ENCODE measurements at places on chromosomes 3 and 15. TPM values are rescaled to one million over a fixed set of nuclear protein-coding genes. Genes with fewer than 3 reads are reported as not detected.

- H3K4me1 ChIP-seq, result no peaks in the 10 kb centered on the region
- no peaks in the 10 kb centered on the region for H3K27me3 ChIP-seq
- H3K36me3 ChIP-seq, result no peaks in the 10 kb centered on the region
- H3K4me3 ChIP-seq, result no peak overlapping the region
Measured at GRCh38 chr3:51500632-51501131, 867 bp upstream of the DCAF1 start.

ROBO1 gene
- 28.2 TPM for total RNA-seq

- no peak for DNase-seq
- peak overlapping the region; percentile 60 for H3K4me3 ChIP-seq
- no peaks in the 10 kb centered on the region for H3K27me3 ChIP-seq
- peak overlapping the region; percentile 79 for H3K27ac ChIP-seq
- no peaks in the 10 kb centered on the region for H3K4me1 ChIP-seq
- H3K36me3 ChIP-seq, result no peaks in the 10 kb centered on the region
Measured at GRCh38 chr3:197959500-197959890, 522 bp upstream of the LMLN start.

- H3K27ac ChIP-seq, result no peak overlapping the region
- no peaks in the 10 kb centered on the region for H3K4me1 ChIP-seq
- no peak for DNase-seq
- H3K27me3 ChIP-seq, result no peaks in the 10 kb centered on the region
- no peak overlapping the region for H3K4me3 ChIP-seq
- H3K36me3 ChIP-seq, result no peaks in the 10 kb centered on the region
Measured at GRCh38 chr3:148206446-148206845, 491.3 kb upstream of the AGTR1 start.

DNA sequence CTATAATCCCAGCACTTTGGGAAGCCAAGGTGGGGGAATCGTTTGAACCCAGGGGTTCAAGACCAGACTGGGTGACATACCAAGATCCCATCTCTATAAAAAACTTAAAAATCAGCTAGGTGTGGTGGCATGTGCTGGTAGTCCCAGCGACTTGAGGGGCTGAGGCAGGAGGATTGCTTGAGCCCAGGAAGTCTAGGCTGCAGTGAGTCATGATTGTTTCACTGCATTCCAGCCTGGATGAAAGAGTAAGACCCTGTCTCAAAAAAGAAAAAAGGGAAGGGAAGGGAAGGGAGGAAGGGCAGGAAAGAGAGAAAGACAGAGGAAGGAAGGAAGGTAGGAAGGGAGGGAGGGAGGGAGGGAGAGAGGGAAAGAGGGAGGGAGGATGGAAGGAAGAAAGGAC is 133.7 kb upstream of the LRRN1 start:
- H3K4me1 ChIP-seq, result no peaks in the 10 kb centered on the region
- no peaks in the 10 kb centered on the region for H3K36me3 ChIP-seq
- no peak for DNase-seq
- H3K27ac ChIP-seq, result no peak overlapping the region
- H3K4me3 ChIP-seq, result no peak overlapping the region

MRPS25 gene
- total RNA-seq, result 27.5 TPM

DNA sequence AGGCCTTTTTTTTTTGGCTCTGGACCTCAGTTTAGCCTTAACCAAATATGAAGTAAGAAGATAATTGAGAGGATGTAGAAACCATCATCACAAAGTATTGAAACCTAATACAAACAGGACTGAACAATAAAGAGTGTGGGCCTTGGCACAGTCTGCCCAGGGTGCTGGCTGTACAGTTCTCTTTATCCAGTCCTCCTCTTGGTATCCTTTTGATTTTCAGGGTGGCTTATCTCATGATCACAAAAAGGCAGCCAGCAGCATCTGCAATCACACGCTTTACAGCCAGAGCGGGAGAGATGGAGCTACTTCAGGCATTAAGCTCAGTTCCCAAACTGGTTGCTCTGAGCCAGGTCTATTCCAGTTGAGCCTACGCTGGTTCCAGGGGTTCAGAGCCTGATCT is 239.7 kb downstream of the RPLP1 start:
- DNase-seq, result no peak
- H3K4me1 ChIP-seq, result no peaks in the 10 kb centered on the region
- no peak overlapping the region for H3K27ac ChIP-seq
- no peaks in the 10 kb centered on the region for H3K27me3 ChIP-seq

DNA sequence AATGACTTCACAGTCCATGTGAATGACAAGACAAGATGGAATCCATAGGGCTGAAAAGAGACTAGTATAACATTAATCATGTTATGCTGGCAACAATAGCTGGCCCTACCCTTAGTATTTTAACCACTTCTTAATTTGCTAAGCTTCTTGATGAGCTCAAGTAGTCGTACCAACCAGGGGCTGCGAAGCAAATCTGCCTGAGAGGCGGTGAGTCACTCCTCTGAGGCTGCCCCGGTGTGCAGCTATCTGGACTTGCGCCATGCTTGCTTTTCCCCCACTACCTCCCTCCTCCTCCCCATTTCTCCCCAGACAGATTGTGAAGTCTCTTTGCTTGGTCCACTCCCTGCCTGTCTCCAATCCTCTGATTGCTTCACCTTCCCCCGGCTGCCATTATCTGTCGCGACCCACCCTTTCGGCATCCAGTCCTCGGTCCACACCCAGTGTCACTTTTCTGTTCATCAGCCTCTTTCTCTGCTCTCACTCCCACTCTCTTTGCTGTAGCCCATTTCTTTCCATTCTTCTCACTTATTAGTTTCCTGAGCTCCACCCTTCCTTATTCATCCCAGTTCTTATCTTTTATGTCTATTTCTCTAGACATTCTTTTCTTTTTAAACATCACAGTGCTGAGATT is 42.7 kb downstream of the DUT start:
- no peaks in the 10 kb centered on the region for H3K36me3 ChIP-seq
- H3K4me3 ChIP-seq, result no peak overlapping the region

RASL12 gene
- total RNA-seq, result 171 TPM

- no peaks in the 10 kb centered on the region for H3K4me1 ChIP-seq
- H3K4me3 ChIP-seq, result no peak overlapping the region
- H3K27ac ChIP-seq, result no peak overlapping the region
- no peak for DNase-seq
- H3K36me3 ChIP-seq, result no peaks in the 10 kb centered on the region
Measured at GRCh38 chr3:139327861-139328260, 16.0 kb upstream of the MRPS22 start.

DNA sequence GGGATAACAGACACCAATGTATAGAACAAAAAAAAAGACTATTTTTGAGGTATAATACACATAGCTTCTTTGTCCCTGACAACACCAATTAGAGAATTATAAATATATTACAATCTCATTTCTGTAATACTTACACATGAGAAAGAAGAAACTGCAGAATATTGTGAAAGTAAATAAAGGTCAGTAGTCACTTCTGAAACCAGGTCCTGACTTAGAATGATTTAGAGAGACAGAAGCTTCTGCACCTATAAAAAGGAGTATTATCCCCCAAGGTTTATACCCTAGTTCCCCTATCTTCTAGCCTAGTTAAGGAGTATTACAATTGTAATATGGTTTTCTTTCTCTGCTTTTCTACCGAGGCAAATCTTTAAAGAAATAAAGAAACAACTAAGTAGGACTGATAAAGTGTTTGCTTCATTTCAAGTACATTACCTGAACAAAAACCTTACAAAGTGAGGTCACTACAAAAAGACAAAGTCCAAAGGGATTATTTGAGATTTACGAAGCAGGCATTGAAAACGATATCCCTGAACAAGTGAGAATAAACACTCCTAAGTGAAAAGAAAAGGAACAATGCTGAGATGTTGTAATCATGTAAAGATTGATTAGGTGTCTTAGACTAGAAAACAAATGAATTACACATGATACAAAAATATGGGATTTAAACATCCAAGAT is 103.0 kb downstream of the GBE1 start:
- no peaks in the 10 kb centered on the region for H3K36me3 ChIP-seq
- no peaks in the 10 kb centered on the region for H3K27me3 ChIP-seq
- no peak overlapping the region for H3K27ac ChIP-seq
- peaks cover 3% of the 10 kb centered on the region for H3K4me1 ChIP-seq

DNA sequence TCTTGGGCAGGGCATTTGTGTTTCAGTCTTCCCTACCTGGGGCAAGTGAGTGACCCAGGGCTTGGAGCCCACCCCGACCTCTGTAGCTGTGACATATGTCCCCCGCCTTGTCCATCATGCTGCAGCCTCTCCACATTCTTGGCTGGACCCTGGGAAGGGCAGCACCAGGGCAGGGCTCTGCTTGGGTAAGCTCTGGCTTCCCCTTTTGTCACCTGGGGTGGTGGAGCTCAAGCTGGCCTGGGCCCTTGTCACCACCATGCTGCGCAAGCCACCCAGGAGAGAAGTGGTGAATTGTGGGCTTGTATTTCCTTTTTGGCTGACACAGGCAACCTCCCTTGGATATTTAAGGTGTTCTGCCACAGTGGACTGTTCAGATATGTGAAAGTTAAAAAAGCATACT is 29.3 kb downstream of the SPSB4 start:
- no peaks in the 10 kb centered on the region for H3K27me3 ChIP-seq
- no peak overlapping the region for H3K27ac ChIP-seq
- no peaks in the 10 kb centered on the region for H3K36me3 ChIP-seq
- H3K4me3 ChIP-seq, result no peak overlapping the region

PLEKHO2 gene
- 46.2 TPM for total RNA-seq

DNA sequence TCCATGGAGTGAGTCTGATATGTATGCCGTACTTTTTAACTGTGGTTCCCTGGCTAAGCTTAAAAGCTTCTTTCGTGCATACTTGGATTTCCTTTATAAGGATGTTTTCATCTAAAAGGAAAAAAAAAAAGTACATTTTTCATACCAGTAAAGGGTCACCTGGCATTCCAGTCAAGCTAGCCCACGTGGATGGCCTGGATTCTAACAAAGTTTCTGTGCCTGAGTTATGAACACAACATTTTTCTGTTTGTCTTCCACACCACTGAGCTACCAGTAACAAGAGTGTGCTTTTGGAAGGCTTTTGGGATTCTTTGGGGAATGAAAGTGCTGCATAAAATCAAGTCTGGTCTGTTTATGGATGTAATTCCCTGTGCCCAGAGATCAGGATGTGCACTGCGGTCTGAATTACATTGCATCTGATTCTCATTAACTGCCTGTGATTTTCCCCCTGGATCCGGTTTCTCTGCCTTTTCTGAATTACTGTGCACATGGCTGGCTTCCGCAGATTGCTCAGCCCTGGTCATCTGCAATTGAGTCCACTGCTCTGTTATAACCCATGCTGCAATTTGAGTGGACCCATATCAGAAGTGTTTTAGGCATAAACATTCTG is 38.2 kb upstream of the MAGI1 start:
- no peak overlapping the region for H3K27ac ChIP-seq
- no peaks in the 10 kb centered on the region for H3K4me1 ChIP-seq
- no peaks in the 10 kb centered on the region for H3K27me3 ChIP-seq
- no peaks in the 10 kb centered on the region for H3K36me3 ChIP-seq

DNA sequence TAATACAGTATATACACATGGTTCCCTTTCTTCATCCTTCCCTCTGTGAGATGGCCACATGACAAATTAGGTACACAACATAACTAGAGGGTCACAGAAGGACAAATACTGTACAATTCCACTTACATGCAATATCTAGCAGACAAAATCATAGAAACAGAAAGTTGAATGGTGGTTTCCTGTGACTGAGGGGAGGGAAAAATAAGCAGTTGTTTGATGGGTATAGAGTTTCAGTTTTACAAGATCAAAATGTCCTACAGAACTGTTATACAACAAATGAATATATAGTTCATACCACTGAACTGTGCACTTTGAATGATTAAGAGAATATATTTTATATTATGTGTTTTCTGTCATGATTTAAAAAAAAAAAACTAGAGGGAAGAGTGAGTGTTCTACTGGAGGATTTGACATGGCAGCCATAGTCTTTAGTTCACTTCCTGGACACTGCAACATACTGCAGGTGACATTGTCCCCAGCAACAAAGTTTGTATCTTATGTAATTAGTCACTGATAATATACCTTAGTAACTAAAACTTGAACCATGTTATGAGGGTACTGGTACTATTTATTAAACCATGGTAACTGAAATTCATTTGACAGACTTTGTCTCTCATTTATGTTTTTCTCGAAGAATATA is 37.2 kb downstream of the CCDC54 start:
- H3K27me3 ChIP-seq, result no peaks in the 10 kb centered on the region
- H3K36me3 ChIP-seq, result no peaks in the 10 kb centered on the region
- H3K27ac ChIP-seq, result no peak overlapping the region
- H3K4me1 ChIP-seq, result no peaks in the 10 kb centered on the region
- no peak for DNase-seq

DNA sequence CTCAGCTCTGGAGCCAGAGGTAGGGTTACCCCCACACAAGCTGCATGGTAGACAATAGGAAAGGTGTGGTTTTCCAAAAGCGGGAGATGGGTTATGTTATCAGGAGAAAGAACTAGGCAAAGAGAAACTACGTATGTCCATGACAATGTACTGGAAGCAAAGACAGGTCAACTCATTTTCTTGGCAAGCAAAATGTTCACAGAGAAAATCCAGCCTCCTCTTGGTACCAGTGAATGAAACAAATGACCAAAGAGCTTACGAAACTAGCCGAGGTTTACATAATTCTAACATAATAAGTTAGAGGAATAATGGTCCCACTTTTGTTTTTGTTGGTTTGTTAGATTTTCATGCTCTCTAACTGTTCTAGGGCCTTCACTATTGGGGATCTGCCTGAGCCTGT is 338.1 kb upstream of the TGFBR2 start:
- no peaks in the 10 kb centered on the region for H3K27me3 ChIP-seq
- no peak overlapping the region for H3K4me3 ChIP-seq
- H3K36me3 ChIP-seq, result peaks cover 1% of the 10 kb centered on the region
- no peak overlapping the region for H3K27ac ChIP-seq

- H3K27ac ChIP-seq, result no peak overlapping the region
- H3K36me3 ChIP-seq, result no peaks in the 10 kb centered on the region
Measured at GRCh38 chr15:23503980-23504379, 56.9 kb upstream of the GOLGA6L2 start.

KY gene
- total RNA-seq, result 1.8 TPM

DNA sequence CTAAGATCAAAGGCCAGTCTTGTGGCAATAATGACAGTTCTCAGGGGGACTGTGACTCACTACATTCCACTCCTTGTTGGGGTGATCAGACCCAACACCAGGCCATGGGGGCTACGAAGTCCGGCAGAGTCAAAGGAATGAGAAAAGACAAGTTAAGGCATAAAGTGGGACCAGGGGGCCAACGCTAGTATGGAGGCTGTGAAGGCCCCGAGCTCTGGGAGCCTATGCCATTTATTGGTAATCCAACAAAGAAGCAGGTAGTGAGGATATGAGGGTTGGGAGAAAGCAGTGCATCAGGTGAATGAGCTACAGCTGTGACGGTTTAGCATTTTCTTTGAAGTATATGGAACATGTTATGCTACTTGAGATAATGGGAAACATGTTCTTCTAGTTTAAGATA is 104.4 kb upstream of the C2CD4B start:
- no peak overlapping the region for H3K4me3 ChIP-seq
- H3K4me1 ChIP-seq, result no peaks in the 10 kb centered on the region
- H3K27ac ChIP-seq, result no peak overlapping the region
- DNase-seq, result no peak

NMNAT3 gene
- total RNA-seq, result 5.2 TPM
